ENCODE measurements at places on chromosomes 7 and 10.

DNA sequence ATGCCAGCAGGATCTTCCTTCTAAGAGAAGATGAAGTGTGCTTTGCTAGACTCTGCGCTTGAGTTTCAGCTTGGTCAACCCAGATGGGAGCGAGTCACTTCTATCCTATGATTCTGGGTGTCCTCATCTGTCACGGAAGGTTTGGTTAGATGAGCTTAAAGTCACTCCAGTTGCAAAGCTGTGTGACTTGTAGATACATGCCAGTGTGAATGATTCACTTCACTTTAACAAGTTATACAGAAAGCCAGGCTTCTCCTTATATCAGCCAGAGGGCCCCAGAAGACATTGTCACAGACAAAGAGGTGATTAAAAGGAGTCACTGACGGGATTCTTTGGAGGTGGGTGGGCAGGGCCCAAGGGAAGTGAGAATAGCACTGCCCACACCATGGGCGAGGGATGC, 122.6 kb upstream of the PFKP start:
- DNase-seq = no peak

- no peak for DNase-seq
Measured at GRCh38 chr7:70474639-70475234, 657.2 kb upstream of the GALNT17 start.

GRCh38 chr7:55013851-55014250, 5.0 kb upstream of the EGFR start:
- no peak for DNase-seq

GRCh38 chr7:150910996-150911422, 58.7 kb downstream of the AOC1 start:
- no peak for DNase-seq

DNA sequence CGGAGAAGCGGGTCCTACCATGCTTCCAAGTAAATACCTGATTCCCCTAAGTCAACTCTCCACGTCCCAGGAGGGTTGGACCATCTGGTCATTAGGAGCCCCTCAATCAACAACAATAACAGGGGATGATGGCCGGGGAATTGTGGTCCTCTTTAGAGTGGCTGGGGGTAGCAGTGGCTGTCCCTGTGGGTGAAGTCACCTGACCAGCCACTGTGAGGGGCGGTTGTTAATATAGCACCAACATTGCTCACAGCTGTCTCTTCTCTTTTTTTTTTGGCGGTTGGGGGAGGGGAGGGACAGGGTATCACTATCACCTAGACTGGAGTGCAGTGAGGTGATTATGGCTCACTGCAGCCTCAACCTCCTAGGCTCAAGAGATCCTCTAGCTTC, 67.9 kb downstream of the SPDYE5 start:
- no peak for DNase-seq

GRCh38 chr7:126700807-126701604, 551.7 kb downstream of the GRM8 start:
- no peak for DNase-seq

GRCh38 chr7:38855867-38856266, 53.1 kb downstream of the VPS41 start:
- DNase-seq = no peak

GRCh38 chr7:99170730-99171074, 26.8 kb upstream of the SMURF1 start:
- DNase-seq = no peak

- DNase-seq = no peak
Measured at GRCh38 chr10:115001506-115002381, 63.7 kb downstream of the TRUB1 start.

- no peak for DNase-seq
Measured at GRCh38 chr10:120429395-120429794, 27.6 kb upstream of the PLPP4 start.

- DNase-seq = no peak
Measured at GRCh38 chr10:62637249-62638061, 167.1 kb upstream of the ADO start.

- no peak for DNase-seq
Measured at GRCh38 chr7:134813663-134814396, 34.4 kb downstream of the CALD1 start.

GRCh38 chr10:97914837-97915211, 65.2 kb downstream of the GOLGA7B start:
- peak; percentile 61 for DNase-seq

- no peak for DNase-seq
Measured at GRCh38 chr10:75202321-75203045, 8.1 kb upstream of the VDAC2 start.

- no peak for DNase-seq
Measured at GRCh38 chr7:29254591-29254990, 60.0 kb downstream of the CHN2 start.

DNA sequence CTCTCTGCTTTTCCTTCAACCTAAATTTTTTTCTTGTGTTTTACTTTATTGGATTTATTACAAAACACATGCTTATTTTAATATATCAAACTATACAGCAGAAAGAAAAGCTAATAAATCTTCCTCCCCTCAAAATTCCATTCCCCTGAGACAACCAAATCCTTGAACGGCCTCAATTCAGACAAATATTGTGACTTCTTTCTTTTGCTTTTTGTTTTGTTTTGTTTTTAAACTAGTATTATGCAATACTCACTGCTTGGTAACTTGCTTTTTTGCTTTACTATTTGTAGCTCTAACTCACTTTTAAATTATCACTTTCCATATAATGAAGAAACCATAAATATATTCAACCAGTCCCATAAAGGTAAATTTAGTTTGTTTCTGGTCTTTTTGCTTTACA, 59.4 kb upstream of the CDK1 start:
- DNase-seq = no peak

DNA sequence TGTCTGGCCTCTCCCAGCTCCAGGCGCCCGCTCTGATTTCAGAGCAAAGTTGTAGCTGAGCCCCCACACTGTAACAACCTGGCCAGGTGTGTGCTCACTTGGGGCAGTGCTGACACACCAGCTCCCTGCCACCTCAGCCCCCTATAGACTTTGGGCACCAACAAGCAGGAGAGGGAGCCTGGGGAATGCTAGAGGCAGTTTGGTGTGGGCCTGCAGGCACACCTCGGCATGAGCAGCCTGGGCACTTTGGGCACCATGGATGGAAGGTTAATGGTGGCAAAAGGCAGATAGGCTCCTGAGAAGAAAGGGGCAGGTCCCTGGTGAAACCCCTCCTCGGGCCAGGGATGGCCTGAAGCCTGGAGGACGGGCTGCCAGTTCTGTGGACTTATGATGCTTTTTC, 212.7 kb upstream of the GNAI1 start:
- no peak for DNase-seq

GRCh38 chr10:103449208-103450144, 2.7 kb downstream of the CALHM2 start:
- no peak for DNase-seq

DNA sequence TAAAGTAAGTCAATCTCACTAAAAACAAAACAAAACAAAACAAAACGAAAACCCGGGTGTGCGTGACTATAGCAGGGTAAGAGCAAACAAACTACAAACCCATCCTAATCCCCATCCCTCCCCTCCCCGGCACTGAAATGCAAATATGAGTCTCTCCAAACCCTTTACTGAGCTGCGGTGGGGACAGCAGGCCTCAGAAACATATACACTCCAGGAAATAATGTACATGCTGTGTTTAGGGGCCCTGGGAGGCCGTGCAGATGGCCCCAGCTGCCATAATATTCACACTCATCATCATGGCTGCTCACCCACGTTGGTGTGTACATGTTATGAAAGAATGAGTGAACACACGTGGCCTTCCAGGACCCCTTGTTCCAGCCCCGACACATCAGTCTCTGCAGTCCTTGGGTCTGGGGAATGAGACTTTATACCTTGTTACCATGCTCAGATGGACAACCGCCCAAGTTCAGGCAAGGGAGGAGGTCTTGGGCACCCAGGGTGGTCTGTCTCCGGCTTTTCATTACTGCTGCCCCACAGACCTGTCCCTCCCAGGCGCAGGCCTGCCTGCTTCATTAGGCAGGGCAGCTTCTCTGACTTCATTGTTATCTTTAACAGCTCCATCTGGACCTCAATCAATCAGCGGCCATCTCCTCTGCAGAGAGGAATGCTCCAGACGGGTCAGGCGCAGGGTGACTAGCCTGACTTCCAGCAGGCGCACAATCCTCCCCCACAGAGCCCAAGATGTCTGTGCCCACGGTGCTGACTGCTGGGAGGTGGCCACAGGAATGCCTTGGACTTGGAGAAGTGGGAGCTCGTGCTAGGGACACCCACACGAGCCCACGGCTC, 20.6 kb downstream of the HSPA12A start:
- no peak for DNase-seq

DNA sequence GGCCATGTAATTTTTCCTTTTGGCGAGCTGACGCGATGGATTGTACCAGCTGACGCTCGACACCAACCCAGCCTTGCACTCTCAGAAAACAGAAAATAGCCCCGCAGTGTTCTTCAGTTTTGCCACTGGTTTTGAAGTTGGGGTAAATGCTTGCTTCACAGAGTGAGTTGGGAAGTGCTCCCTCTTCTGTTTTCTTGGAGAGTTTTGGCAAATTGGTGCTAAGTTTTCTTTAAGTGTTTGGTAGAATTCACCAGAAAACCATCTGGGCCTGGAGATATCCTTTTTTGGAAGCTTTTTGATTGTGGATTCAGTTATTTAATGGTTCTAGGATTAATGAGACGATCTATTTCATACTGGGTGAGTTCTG, 252.8 kb downstream of the ELFN1 start:
- DNase-seq = no peak

- DNase-seq = no peak
Measured at GRCh38 chr10:78288663-78289062, 255.0 kb downstream of the RPS24 start.

DNA sequence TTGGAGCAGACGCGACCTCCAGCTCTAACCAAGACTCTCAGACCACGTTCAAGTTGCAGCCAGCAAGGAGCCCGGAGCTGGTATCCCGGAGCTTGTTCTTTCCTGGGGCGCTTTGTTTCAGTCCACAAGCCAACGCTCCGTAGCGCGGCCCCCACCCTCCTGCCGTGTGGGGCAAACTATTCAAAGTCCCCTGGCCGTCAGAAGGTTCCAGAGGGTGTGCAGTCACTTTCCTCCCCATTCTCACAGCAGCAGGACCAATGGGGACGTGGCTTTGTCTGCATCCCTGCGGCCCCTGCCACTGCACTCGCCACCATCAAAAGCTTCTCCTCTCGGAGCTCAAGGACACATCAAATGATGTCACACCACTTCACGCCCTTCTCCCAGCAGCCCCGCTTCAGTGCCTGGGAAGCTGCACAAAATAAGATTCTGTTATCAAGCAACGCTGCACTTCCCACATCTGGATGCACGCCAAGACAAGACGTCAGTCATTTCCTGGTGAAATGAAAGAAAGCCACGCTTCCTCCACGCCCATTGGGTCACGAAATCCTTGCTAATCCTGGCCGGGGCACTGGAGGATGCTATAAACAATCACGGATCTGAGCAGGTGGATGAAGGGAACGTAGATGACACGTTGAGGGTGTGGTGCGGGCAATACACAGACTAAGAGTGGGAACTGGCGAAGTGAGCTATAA, 348.2 kb downstream of the PTPRN2 start:
- DNase-seq = no peak

DNA sequence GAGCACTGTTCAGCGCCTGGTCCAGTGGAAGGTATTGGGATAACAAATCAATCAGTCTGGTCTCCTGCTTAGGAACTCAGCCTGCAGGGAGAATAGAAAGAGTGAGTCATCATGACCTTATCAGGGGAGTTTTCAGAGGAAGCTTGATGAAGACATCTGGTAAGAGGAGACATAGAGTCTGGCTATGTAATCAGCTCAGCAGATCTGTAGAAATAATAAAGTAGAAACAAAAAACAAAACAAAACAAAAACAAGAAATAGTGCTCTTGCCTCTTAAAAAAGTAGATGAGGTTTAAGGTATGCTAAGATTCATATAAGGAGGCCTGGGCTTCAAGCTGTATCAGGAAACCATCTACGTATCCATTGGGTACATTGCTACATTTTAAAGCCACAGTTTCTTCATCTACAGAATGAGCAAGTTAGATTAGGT, 14.4 kb downstream of the TAS2R41 start:
- DNase-seq = no peak

Data from activated CD8-positive, alpha-beta memory T cell treated with anti-CD3 and anti-CD28 coated beads for 1 hour (primary cell).